ENCODE measurements at places on chromosomes 1 and 21. TPM values are rescaled to one million over a fixed set of nuclear protein-coding genes. Genes with fewer than 3 reads are reported as not detected.

HCRTR1 gene
- 0.02 TPM for polyA plus RNA-seq

BATF3 gene
- polyA plus RNA-seq, result 1.8 TPM

MFAP2 gene
- 1.9 TPM for polyA plus RNA-seq

SRGAP2 gene
- 9.7 TPM for polyA plus RNA-seq

UBXN10 gene
- polyA plus RNA-seq, result 1.2 TPM

GUCA2A gene
- not detected for polyA plus RNA-seq

LAPTM5 gene
- 15.5 TPM for polyA plus RNA-seq

OR2AK2 gene
- polyA plus RNA-seq, result not detected

AUNIP gene
- 1.1 TPM for polyA plus RNA-seq

DISP1 gene
- 2.1 TPM for polyA plus RNA-seq

S100A3 gene
- polyA plus RNA-seq, result 10.2 TPM

TEDDM1 gene
- 0.06 TPM for polyA plus RNA-seq

TIAM1 gene
- 24.3 TPM for polyA plus RNA-seq

KLF17 gene
- polyA plus RNA-seq, result 0.14 TPM

OR2L2 gene
- polyA plus RNA-seq, result not detected

S100A7A gene
- polyA plus RNA-seq, result 1.3 TPM

BNIPL gene
- 111 TPM for polyA plus RNA-seq

NR5A2 gene
- 0.37 TPM for polyA plus RNA-seq

CCDC185 gene
- 0.04 TPM for polyA plus RNA-seq

CYP4Z1 gene
- 0.20 TPM for polyA plus RNA-seq

TRIM45 gene
- polyA plus RNA-seq, result 1.2 TPM

KRTAP23-1 gene
- polyA plus RNA-seq, result not detected

ASB17 gene
- not detected for polyA plus RNA-seq

BCAN gene
- 0.01 TPM for polyA plus RNA-seq

KCNJ10 gene
- polyA plus RNA-seq, result not detected

RAB25 gene
- polyA plus RNA-seq, result 470 TPM

LMX1A gene
- polyA plus RNA-seq, result 0.10 TPM
